ENCODE measurements at places on chromosomes 3 and 15. TPM values are rescaled to one million over a fixed set of nuclear protein-coding genes. Genes with fewer than 3 reads are reported as not detected.
A peak's percentile ranks its signal among the peaks of the same experiment; 100 is the strongest.

Gene CFAP92
- total RNA-seq: not detected

DNA sequence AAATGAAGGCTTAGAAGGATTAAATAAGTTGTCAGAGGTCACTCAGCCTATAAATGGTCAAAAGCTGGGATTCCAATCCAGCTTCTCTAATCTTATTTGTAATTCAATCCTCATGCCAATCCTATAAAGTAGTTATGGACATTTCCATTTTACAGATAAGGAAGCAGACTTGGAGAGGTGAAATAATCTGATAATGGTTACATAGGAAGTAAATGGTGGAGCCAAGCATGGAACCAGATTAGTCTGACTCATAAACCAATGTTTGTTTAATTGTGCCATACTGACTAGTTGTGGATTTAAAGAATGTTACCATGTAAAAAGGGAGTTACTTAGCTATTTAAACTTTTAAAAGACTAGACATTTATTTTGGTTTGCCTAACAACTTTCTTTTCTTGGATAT lies 59.7 kb downstream of the KCNAB1 start:
- no peak for DNase-seq

DNA sequence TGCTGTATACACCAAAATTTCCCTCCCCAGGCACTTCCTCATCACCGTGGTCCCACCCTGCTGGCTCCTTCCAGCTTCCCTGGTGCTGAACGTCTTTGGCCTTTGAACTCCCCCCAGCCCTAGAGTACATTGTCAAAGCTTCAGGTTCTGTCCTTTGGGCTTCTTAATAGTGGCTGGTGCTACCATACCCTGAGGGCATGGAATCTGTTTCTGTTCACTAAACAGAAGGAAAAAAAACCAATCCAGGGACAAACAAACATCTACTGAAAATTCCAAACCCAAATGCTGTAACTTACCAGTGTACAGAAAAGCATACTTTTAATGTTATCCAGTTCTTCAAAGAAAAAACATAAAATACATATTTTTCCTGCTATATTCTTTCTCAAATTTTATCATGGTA lies 148.7 kb downstream of the MYLK start:
- no peak for DNase-seq

DNA sequence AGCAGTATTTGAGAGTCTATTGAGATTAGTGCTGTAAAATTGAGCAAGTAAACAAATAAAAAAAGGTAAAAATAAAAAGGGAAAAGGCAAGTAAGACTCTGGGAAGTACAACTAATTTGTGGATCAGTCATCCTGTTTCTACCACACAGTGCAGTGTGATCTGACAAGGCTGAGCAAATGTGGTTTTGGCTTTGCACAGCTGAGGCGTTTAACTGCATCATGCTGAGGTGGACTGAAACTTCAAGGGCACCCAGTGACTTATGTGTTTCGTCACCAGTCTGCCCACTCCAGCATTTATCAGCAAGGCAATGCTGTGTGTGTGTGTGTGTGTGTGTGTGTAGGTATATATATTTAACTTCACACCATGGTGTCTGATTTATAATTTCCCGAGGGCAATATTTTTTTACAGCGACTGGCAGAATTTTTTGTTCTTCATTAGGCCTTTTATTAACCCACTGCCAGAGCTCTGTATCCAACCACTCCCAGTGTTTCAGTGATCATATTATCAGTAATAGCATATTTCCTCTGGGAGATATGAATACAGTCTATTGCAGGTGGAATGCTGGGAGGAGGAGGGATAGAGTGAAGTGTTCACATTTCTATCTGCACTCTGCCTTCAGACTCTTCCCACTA lies 131.5 kb upstream of the SATB1 start:
- peak; percentile 85 for DNase-seq

- no peak for DNase-seq
Measured at GRCh38 chr3:126050050-126050392, 33.9 kb downstream of the SLC41A3 start.

DNA sequence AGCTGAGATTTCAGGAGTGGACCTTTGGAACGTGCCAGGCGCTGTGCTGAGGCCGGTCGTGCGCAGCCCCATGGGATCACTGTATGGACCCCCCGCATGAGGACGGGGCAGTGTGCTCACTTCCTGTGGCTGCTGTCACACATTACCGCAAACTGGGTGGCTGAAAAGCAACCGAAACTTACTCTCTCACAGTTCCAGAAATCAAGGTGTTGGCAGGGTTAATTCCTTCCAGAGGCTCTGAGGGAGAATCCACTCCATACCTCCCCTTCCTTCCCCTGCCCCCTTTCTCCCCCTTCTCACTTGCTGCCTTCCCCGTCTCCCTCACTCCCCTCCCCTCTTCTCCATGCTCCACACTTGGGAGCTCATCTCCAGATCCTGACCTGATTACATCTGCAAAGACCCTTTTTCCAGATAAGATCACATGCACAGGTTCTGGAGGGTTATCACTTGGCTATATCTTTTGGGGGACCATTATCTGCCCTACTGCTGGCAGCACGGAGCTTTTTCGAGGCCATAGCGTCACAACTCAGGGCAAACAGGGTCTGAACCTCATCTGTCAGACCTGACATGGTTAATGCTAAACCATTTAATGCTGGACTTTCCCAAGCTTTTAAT lies 41.2 kb downstream of the KLF13 start:
- DNase-seq: no peak

Gene SAMD7
- not detected for total RNA-seq

DNA sequence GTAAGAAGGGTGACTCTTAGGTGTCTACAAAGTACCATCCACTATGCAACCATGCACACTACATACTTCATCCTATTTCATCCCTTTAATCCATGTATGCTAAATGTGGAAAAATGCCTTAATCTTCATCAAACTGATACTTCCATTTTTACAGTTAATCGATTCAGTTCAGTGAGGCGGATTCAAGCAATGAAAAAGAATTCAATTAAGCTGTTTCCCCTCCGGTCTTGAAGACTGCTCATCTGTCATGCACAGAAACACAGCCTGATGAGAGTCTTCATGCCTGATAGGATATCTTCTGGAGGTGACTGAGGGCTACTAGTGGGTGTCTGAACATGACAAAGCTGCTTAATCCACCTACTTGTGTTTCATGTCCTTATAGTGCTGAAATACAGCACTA lies 270.6 kb upstream of the ALCAM start:
- DNase-seq: no peak

Gene KLHL40
- not detected for total RNA-seq

- DNase-seq: no peak
Measured at GRCh38 chr3:123329636-123330340, 119.1 kb downstream of the ADCY5 start.
